ENCODE measurements at places on chromosomes 5 and 9.

GRCh38 chr9:85055506-85056202 is 386.1 kb downstream of the NTRK2 start:
- no peak for DNase-seq

DNA sequence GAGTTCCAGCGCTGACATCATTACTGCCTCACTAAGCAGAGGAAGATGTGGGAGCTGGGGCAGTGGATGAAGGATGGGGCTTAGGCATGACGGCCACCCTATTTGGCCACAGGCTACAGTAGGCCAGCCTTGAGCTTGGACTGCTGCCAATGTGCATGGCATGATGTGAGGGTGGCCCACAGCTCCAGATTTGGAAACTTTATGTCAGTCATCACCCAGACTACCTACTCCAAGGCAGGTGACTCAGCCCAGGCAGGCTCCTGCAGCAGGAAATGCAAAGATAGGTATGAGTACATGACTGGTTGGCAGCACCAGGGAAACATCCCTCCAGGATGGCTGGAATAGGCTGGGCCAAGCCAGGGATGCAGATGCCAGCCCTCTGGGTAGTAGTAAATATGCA is 303.6 kb downstream of the SPOCK1 start:
- DNase-seq = no peak

GRCh38 chr5:13276156-13276555 is 668.3 kb downstream of the DNAH5 start:
- no peak for DNase-seq

DNA sequence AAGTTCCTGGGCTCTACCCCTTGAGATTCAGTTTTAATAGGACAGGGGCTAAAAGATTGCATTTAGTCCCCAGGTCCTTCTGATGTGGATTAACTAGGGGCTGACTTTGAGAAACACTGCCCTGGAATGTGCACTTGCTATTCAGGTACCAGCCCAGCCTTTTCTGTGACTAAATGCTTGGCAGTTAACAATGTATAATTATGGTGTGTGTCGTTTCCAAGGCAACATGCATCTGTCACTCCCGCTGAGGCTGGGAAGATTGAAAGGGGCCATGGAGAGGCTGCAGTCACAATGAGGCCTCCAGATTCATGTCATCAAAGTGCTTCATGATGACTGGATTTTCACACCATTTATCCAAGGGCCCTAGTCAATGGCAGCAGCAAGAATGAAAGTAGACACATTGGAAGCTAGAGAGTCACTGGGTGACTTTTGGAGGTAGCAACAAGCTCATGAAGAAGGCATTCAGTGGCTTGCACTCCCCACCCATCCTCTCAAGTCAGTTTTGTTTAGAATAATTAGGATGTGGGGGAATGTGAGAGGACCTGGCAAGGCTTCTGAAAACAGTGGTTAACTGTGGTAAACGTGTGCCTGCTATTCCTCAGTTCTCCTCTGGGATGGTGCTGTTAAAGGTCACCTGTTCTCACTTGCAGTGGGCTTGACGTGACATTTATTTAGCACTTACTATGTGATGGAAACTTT is 28.3 kb downstream of the RAI14 start:
- DNase-seq = peak; percentile 21

DNA sequence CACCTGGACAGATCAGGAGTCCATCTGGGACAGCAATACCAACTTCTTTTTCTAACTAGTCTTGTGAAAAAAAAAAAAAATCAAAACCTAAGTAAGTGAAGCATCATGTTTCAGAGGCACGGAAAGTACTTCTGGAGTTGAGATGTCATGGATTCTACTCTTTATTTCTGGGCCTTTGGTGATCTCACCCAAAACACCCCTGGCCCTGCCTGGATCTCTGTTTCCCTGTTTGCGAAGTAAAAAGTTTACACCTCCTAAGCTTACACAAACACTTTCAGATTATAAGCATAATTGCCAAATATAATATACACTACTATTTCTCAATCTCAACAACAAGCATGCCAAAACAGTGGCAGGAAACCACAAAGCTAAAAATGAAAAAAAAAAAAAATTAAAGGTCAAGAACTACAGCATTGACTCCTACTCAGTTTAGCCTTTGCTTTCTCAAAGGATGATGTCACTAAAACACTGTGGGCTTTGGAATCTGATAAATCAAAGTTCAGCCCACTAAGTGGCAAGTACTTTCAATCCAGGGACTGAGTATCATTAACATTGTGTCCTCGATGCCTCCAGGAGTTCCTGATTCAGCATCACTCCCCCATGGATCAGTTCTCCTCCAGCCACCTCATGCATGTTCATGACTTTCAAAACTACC is 291.9 kb downstream of the NFIB start:
- DNase-seq = no peak

DNA sequence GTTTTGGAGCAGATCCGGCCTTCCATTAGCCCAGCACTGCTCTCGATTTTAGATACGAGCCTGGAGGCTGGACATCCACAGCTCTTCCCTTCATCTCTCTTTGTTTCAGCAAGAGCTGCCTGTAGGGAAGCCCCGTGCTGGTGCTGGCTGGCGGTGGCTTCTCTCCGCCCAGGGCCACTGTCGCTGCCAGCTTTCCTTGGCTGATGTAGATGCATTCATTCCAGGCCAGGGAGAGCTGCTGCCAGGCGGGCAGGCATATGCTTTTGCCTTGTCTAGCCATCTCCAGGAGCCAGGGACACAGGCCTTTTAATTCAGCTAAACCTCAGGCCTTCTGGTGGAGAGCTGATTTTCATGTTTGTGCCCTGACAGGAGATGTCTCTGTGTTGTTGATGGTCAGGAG is 409.3 kb upstream of the CLINT1 start:
- no peak for DNase-seq

- DNase-seq = no peak
These were observed 378.3 kb upstream of the DAP start for GRCh38 chr5:11139217-11139865.

DNA sequence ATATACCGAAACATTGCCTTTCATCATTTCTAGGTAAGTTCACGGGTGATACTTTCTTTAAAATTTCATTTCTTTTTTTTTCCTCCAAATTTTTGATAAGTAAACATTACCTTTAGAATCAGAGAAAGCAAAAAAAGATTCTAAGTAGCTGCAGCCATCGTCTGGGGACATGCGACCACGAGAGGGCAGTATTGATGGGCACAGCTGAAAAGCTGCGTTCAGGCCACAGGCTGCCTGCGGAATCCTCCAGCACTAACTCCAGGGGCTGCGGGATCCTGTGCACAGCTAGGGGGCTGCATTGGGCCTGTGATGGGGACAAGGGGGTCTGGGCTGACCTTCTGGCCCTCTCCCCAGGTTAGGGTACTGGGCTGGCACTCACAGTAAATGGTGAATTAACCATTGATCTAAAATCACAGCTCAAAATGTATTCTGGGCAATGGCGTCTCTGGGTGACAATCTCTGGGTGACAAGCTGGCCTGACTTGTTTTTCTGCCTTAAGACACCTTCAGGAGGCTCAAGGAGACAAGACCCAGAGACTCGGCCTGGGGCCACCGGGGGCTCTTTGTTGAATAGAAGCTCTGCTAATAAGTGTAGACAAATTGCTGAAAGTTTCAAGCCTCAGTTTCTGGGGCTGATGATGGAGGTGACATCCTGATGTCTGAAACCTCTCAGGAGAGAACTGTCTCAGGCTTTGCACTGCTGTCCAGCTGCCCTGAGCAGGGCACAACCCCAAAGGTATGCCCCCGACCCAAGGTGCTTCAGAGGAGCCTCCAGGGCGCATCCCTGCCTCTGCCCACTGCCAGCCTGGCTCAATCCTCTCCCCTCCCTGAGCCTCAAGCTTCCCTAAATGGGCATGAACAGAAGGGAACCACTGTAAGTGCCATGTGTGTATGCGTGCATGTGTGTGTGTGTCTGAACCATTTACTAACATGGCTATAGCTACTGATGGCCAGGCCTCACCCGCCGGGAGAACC is 44.3 kb upstream of the SARDH start:
- peak; percentile 89 for DNase-seq

GRCh38 chr5:115414406-115415142 is 118.1 kb upstream of the CCDC112 start:
- DNase-seq = peak; percentile 90

GRCh38 chr5:129656952-129657351 is 90.9 kb upstream of the MINAR2 start:
- no peak for DNase-seq

DNA sequence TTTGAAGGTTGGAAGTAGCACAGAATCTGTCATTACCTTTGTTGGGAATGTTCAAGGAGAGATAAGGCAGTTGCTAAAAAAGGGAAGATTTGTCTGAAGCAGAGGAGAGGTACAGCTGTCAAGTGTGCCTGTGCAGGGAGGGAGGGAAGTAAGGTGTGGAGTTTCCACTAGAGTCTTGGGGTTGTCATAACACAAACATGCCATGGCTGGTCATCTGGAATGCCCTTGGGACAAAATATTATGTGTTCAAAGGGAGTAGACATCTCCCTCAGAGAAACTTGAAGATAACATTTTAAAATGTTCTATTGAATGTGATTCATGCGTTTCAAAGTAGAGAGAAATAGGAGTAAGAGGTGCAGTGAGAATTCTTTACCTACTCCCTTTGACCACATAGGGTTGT is 95.0 kb downstream of the MUSK start:
- DNase-seq = no peak

- no peak for DNase-seq
These were observed 9.4 kb downstream of the FYB1 start for GRCh38 chr5:39209924-39210323.

Measured in AG20443 (cell line).